ENCODE measurements at places on chromosomes 3 and 15.

DNA sequence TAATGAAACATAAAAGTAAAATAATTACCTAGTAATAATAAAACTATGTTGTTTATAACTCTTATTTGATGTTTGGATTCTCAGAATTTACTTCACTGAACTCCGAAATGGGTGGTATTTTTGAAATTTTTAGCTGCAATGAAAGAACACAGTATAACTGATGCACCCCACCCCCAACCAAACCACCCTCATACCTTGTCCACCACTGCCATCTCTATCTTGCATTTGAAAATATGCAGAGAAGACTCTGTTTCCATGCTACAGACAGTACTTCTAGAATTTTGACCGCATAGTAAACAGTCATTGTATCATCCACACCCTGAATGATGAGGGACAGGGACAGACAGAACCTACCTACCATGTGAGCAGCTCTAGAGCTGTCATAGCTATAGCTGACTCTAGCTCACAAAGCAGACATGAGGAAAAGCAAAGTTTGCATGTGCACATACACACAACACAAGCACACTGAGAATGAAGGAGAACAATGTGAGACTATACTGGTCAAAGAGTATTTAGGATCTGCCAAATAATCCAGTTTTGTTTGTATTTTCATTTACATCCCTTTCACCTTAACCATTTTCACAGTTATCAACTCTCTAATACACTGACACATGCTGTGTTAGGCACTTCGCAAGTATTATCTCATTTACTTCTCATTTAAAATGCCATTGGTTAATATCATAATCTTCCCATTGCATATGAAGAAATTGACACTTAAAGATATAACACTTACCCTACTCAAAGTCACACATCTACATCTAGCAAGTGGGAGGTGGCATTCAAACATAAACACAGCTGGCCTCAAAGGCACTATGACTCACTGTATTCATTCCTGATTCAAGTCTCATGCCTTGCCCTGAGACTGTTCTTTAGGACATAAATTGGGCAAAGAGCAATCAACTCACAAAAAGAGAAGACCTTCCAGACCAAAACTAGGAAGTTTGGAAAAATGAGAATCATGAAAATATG is 1014.7 kb upstream of the CFAP20DC start:
- DNase-seq, result no peak

- peak; percentile 39 for DNase-seq
These were observed 42.1 kb upstream of the FGF7 start for GRCh38 chr15:49380912-49381311.

DNA sequence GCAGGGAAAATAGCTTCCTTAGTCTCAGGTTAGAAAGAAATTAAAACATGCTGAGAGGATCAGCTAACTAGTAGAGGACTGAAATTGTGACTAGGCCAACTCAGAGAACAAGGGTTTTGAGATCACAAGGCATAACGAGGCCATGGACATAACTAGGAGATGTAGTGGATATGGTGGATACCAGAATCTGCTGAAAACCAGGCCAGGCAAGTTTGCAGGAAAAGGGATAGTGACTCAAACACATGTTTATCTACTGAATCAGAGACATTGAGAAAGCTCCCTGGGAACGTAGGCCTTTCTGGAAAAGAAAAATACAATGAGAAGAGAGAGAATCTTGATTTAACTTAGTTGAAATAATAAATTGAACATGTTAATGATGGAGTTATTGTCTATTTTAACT is 326.5 kb upstream of the GBE1 start:
- no peak for DNase-seq

DNA sequence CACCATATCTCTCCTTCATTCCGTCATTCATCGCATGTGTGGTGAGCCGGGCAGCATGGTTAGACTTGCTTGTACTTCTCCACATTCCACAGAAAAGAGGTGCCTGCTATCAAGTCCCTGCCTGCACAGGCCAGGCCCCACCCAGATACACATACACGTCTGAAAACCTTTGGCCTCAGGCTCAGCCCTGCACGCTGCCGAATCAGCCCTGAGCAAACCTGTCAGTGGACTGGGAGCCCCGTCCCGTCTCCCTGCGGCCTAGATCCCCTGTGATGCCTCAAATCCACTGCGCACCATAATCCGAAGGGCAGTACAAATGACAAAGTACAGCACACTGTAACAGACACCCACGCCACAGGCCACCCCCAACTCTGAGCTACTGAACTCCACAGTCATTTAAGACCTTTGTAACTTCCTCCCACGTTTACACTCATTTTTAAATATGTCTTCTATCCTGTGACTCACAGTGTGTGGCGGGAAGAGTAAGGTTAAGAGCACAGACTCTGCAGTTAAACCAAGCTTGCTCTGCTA is 67.1 kb downstream of the MB21D2 start:
- DNase-seq, result peak; percentile 49

DNA sequence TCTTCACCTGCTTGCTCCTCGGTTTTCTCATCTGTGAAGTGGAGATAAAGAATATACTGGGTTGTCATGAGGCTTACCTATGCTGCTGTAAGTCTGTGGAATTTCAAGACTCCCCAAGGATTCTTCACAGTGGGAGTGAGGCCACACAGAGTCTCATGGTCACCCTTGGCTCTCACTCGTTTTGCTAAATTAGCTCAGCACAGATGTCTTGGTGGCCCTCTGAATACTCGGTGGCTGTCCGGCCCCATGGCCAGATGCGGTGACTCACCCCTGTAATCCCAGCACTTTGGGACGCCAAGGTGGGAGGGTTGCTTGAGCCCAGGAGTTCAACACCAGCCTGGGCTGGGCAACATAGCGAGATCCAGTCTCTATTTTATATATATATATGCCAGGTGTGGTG is 5.0 kb upstream of the CHCHD6 start:
- DNase-seq, result no peak

- no peak for DNase-seq
These were observed 1.6 kb downstream of the RFTN1 start for GRCh38 chr3:16511681-16512434.

DNA sequence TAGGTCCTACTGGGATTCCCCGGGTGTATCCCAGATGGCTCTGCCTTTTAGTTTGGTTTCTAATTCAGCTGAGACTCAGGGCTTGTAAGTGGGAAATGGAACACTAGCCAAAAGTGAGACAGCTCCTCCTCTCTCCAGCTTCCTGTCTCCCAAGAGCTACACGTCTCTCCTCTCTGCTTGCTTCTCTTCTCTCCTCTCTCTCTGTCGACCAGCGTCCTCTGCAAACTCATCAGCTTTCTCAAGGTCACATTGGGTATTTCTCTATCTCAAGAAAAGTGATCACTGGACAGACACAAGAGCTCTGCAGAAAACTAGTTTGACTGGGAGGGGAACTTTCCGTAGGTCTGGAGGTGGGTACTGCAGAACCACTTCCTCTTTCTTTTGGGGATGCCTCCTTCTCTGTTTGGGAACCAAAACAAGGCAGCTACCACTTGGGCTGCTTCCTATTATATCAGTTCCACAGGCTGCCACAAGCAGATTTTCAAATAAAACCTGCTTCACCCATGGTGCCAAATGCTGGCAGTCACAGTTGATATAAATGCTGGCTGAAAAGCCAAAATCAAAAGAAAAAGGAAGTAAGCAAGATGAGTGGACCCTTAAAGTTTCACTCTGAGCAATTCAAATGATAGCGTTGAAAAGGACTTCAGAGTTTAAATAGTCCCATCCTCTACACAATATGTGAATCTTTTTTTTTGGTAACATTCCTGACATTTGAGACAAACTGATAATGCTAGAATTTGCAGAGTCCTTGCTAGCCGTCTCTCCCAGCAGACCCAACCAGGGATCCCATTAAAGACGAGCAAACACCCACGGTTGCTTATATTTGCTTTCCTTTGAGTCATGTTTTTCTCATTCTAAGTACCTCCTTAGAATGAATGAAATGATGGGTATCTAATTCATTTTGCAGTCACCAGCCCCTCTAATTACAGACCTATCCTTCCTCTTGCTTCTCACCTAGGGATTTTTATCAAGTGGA is 7.2 kb upstream of the DYNC1LI1 start:
- DNase-seq, result no peak

- DNase-seq, result no peak
These were observed 123.0 kb downstream of the LRIG1 start for GRCh38 chr3:66377800-66378199.

DNA sequence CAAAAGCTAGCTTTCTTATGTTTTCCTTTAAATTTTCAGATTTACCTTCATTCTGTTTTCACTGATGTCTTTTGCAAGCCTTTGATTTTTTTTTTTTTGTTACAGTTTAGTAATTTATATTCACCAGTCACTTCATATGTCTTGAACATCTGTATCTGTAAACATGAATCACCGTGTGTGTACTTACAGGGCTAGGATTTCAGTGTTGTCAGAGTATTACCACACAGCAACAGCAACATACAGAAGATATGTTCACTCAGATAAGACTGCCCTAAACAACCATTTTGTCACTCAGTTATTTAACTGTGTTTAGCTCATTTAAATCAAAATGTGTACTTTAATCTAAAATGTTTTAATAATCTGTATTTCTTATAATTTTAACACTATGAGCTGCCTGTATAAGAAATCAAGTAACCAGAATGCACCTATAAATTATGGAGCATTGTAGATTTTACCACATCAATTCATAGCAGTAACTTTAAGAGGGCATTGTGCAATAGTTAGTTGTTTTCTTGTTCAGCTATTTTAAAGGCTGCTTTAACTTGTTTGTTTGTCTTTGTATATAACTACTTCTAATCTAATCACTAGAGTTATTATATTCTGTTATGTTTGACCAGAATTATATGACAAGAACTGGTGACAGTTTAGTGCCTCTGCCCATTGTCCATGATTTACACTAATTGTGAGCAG is 50.4 kb downstream of the GHSR start:
- DNase-seq, result no peak

GRCh38 chr3:27616031-27616430 is 106.1 kb downstream of the EOMES start:
- no peak for DNase-seq

DNA sequence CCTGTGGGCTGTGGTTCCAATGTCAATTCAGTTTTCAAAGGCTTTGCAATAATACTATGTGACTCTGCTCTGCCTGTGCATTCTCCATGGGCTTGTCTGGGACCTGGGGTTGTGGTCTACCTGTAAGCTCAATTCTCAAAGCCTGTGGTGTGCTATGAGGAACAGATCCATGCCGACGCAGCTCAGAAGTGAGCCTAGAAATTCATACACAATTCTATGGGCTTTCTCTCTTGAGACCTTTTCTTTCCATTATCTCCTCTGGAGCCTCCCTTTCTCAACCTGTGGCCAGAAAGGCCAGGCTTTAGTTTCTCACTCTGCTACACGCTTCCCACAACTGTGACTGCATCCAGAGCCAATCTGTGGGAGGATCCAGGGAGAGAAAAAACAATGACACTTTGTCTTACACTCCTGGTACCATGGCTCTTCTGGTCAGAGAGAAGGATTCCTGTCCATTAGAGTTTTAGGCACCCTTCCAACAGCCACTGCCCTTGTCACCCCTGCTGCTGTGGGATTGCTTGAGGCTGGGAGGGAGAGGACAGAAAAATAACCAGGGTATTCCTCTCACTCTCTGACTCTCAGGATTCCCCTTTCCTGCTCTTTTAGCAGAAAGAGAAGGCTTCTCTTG is 34.1 kb upstream of the KLF13 start:
- DNase-seq, result peak; percentile 40

DNA sequence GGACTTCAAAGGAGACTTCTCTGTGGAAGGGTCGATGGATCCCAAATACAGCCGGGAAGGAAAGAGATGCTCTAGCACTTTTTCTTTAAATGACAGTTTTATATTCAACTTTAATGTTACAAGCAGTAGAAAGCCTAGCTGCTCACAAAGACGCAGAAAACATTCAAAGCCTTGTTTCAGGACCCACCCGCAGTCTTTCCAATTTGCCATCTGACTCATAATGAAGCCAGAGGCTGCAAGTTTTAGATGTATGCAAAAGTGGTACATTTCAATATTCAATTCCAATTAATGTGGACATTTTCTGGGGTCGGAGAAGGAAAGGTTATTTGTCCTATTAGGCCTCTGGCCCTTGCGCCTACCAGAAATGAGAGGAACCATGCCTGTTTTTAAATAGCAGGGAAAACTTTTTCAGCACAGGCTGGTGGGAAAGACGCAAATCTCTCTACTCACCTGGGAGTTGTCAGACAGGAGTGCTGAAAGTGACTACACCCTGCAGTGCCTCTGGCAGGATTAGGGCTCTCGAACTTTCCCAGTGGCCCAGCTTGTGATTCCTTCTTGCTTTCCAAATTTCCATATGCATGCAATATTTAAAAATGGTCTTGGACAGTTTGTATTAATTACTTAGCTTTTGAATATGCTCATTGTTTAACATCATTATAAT is 117.4 kb upstream of the MBNL1 start:
- no peak for DNase-seq

DNA sequence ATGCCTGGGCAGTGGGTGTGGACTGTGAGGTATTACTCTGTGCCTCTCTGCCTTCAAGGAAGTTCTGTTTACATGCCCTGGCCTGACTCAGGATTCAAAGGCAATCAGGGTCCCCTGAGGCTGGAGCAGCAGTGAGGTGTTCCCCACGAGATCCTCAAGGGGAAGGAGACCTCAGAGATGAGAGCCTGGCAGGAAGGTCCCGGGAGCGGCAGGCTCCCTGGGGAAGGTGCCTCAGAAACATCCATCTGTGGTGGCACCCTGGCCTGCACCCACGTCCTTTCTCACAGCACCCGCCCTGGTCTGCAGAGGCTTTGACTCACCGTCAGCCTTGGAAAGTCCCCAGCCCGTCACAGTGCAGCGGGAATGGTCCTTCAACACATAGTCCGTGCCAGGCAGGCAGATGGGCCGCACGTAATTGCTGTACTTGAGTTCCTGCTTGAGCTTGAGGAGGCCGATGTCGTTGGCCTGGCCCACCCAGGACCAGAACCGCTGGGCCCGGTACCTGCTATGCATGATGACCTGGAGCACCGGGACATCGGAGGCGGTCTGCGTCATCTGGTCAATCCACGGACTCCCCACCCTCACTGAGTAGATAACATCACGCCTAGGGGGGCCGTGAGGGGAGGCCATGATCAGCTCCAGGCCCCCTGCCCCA is 3.6 kb downstream of the PRSS50 start:
- peak; percentile 36 for DNase-seq

DNA sequence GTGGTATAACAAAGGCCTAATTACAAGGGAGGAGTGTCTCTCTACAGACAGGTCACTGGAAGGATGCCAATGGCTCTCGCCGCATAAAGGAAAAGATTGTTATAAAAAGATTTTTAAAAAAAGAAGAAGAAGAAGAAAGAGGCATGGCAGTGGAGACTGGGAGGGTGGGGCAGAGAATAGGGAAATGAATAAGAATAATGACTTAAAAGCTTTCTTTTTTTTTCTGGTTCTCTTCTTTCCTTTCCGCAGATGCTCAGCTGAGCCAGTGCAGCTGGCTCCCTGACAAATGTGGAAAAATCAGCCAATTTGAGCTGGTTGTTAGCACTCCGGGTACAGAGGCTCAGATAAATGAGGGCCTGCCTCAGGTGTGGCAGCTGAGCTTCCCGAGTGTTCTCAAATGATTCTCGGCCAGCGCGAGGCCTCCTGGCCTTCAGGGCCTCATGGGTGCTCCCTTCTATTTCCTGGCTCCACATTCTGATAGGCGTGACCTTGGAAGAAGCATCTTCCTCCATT is 234.1 kb downstream of the RORA start:
- no peak for DNase-seq

- DNase-seq, result no peak
These were observed 21.3 kb downstream of the LRIG1 start for GRCh38 chr3:66479532-66479947.

Data from ecto neural progenitor cell (in vitro differentiated cells).